ENCODE measurements at places on chromosomes 13 and 19.

- DNase-seq: no peak
Measured at GRCh38 chr13:76958841-76959432, 10.6 kb downstream of the ACOD1 start.

DNA sequence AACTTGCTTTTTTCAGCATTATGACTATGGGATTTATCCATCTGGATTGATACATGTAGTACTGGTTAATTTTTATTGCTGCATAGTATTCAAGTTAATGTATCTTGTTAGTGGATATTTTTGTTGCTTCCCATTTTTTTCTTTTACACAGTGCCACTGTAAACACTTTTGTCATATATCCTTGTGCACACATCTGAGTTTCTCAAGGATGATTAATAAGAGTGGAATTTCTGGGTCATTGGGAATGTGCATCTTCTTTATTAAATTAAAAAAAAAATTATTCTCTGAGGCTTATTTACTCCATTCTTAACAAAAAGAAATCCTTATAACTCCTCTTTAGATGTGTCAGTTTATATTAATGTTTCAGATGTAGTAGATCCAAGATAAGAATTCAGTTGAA is 27.3 kb downstream of the B3GLCT start:
- no peak for DNase-seq

DNA sequence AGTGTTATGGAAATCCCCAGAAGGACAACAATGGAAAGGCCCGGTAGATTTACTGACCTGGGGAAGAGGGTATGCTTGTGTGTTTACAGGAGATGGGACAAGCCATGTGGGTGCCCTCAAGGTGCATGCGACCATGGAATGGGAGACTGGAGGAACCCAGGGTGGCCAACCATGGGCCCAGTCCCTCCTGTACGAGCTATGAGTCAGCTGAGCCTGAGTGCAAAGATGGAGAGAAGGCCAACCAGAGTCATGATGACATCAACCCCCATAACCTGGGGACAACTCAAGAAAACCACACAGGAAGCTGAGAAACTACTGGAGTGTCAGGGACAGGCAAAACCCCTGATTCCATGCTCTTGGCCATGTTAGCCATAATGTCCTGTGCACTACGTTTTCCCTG is 7.8 kb downstream of the ZNF350 start:
- no peak for DNase-seq

GRCh38 chr19:33660410-33661124 is 38.8 kb downstream of the CHST8 start:
- DNase-seq: no peak

- no peak for DNase-seq
Measured at GRCh38 chr19:47435196-47435595, 15.9 kb upstream of the MEIS3 start.

DNA sequence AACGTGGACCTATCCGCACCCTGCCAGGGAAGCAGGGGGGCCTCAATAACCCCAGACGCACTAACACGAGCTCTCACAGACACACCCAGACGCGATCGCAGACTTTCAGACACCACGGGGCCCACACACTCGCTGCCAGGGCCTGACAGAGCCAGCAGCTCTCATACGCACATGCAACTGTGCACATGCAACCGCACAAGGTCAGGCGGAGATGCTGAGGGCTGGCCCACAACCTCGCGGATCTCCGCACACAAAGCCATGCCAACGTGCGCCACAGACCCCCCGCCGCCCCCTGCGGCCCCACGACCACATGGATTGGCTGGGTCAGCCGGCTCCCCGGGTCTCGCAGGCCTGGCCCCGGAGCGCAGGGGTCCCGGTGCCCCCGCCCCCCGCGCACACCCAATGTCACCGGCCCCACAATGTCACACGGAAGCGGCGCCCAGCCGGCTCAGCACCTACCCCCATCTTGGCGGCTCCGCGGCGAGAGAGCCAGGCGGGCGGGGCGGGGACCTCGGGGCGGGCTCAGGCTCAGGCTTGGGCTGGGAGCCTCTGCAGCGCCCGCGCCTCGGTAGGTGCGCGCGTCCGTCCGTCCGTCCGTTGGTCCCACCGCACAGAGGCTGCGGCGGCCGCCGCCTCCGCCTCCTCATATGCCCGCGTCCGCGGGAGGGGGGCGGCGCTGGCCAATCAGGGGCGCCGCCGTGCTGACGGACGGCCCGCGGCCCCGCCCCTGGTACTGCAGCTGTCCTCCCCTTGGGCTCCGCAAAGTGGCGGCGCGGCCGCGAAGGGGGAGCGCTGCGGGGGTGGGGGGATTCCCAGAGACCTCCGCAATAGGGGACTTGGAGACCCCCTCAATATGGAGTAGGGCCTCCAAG is at the start of gene ATP1A3:
Gene ATP1A3, minus strand, starts transcription at position 619 of the 872 bp plus-strand sequence. Its CDS starts 154 bp downstream, at position 465.
- peak; percentile 52 for DNase-seq

DNA sequence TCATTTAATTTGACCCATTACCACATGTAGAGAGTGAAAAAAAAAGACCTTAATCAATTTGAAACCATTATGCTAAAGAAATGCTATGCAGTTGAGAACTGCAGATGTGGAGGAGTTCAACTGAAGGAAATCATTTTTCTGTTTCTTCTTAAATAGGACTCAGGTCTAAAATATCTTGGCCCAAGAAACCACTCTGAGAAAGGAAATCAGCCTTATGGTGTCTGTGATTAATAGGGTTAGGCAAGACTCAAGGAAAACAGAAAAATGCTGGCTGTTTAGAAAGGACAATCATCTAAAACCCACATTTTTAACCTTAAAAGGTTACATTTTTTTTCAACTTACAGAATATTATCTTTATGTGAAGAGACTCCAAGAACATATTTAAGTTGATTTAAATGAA is 1.9 kb upstream of the SLITRK1 start:
- no peak for DNase-seq

- no peak for DNase-seq
Measured at GRCh38 chr13:103203735-103204330, 137.6 kb upstream of the SLC10A2 start.

DNA sequence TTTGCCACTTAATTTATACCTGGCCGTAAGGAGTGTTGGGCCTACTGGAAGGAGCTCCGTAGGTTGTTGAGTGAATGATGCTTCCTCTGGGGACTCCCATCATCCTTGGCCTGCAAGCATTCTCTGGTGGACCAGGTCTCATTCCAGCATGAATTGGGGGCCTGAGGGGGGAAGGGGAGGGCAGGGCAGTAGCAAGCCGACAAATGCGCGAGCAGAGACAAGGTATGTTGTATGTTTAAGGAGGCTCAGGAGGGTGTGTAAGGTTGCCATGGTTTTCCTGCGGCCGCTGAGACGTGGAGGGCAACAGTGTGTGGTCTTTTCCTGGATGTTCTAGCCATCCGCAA is 749 bp downstream of the ZNF264 start:
- no peak for DNase-seq

DNA sequence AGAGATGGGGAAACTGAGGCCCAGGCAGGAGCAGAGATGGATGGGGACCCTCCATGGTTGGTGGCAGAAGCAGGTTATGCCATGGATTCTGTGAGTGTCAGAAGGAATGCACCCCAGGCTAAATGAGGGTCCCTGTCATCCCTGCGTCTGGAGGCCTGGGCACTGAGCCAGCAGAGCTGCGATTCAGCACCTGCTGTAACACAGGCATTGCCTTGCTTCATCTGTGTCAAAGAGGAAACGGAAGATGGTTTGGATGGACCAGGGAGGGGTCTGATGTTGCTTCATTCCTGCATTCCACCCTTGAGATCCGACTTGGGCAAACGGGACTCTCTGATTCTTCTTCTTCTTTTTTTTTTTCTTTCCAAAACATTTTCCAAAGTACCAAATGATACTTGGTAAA is 1.2 kb downstream of the C5AR1 start:
- no peak for DNase-seq

DNA sequence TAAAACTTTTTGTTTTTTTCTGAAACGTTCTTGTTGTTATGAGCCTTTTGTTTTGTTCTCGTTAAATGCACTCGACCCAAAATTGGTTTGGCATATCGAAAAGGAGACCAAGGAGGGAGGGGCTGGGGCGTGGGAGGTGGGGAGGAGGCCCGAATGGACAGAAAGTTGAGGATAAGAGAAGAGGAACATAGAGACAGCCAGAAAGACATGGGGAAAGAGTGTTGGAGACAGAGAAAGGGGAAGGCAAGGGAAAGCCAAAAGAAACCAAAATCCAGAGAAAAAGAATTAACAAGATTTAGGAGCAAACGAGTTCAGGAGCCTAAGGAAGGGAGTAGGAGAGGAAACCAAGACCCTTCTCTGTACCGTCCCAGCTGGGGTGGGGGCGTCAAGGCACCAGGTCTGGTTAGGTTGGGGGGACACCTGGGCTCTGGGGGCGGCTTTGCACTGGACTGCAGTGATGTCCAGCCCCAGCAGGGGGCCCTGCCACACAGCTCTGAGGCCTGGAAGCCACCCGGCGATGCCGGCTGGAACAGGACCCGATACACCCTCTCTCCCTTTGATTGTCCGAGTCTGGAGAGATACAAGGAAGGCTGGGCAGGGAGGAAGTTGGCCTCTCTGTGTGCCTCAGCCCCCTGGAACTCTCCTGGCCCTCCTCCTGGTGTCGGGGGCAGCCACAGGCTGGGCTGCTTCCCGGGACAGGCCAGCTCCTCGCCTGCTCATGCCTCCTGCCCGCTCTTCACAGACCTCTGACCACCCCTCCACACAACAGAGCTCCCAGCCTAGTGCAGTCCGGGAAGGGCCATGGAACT is 11.6 kb upstream of the ASF1B start:
- peak; percentile 17 for DNase-seq

Measured in mammary epithelial cell (primary cell).